ENCODE measurements at places on chromosomes 13 and 19.

- DNase-seq, result no peak
Observed at GRCh38 chr19:2546128-2547032, 70.5 kb downstream of the GADD45B start.

GRCh38 chr19:39218230-39219007 is 14.4 kb upstream of the SYCN start:
- DNase-seq, result no peak

DNA sequence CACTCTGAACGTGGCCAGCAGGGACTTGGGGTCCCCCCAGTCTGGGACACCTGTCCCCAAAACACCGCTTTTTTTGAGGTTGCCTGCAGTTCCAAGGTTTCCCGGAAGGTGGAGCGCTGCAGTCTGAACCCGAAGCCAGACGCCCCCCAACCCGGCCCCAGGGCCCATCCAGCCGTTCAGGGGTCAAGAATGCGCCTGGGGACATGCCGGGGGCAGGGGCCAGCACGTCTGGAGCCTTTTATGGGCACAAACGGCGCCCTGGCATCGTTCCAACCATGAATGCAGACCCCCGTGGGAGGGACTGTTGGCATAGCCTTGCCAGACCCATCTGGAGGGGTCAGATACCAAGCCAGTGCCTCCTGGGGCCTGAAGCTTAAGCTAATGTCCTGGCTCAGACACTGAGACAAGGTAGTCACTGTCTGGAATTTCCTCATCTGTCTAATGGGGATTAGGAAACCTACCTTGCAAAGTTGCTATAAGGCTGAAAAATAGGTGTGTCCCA is 6.9 kb downstream of the S1PR5 start:
- no peak for DNase-seq

GRCh38 chr19:5621311-5621944 is 1.1 kb downstream of the SAFB2 start:
- DNase-seq, result no peak

- DNase-seq, result no peak
Observed at GRCh38 chr13:91313581-91313980, 33.9 kb upstream of the MIR17HG start.

DNA sequence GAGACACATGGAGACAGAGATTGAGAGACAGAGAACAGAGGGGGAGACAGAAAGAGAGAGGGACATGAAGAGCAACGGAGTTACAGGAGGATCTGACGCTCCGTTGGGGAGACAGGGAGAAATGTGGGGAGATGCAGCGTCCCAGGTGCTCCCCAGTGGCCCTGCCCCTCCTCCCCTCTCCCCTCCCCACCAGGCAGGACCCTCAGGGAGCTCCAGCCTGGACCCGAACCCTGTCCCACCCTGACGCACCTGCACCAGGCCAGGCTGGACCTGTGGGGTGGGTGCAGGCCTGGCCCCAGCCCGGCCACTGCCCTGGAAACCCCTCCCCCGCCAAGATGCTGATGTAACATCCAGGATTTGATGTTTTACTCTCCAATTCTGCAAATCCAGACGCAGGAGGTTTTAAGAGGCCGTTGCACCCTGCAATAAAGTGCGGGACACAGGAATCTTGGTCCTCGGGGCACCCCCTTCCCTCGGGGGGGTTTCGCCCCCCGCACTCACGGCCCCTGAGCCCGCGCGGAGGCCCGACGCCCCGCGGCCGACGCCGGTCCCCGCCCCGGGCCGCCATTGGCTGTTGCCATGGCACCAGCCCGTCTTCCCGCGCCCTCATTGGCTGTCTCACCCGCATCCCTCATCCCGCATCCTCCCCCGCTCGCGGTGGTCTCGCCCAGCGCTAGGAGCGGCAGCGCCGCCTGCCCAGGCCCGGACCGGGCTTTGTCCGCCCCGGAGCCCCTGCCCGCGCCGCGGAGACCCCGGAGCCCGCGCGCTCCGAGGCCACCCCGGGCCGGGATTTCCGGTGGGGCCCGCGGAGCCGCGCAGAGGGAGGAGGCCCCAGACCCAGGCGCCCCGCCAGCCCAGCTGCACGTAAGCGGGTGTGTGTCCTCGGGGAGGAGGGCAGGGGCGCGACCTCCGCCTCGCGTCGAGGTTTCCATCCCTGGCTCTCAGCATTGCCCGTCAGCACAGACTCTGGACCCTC is at the start of gene APC2:
APC2 (plus strand) TSS at position 655 of the 976 bp plus-strand sequence. CDS start 2,881 bp downstream, outside the sequence.
- DNase-seq, result peak; percentile 39

DNA sequence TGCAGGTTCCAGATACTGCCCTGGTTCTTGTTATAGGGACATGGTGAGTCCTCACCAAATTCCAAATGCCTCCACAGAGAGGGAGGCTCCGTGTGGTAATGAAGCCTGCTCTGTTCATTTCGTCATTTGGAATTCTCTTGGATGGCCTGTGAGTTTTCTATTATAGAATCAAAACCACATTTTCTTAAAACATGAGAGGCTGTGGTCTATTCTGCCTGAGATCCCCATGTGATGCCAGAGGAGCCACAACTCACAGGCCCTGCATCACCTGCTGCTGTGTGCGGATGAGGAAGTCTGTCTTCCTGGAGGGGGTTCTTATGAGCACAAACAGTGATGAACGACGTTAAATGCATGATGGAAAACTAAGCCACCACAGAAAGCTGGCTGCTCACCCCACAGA is 264.4 kb downstream of the UQCRFS1 start:
- no peak for DNase-seq
